ENCODE measurements at places on chromosomes 3 and 15. TPM values are rescaled to one million over a fixed set of nuclear protein-coding genes. Genes with fewer than 3 reads are reported as not detected.

The C2CD4B gene
- 21.7 TPM for total RNA-seq

The TF gene
- total RNA-seq: not detected

The CASR gene
- total RNA-seq: not detected

The LRTM1 gene
- total RNA-seq: not detected

The FSTL1 gene
- 672 TPM for total RNA-seq

The CLDN11 gene
- total RNA-seq: 7.5 TPM

The C15orf62 gene
- total RNA-seq: 0.40 TPM

The SETD2 gene
- 62.5 TPM for total RNA-seq

The SPG11 gene
- total RNA-seq: 66.6 TPM

The TTLL13 gene
- not detected for total RNA-seq

The CHST13 gene
- total RNA-seq: not detected

The CYP19A1 gene
- total RNA-seq: not detected

The CTXN2 gene
- total RNA-seq: not detected

The CTXND1 gene
- total RNA-seq: not detected

The SPESP1 gene
- total RNA-seq: 2.1 TPM

The INSYN1 gene
- total RNA-seq: 0.14 TPM

The IQCH gene
- 2.4 TPM for total RNA-seq

The GUCA1C gene
- total RNA-seq: not detected

The ILDR1 gene
- total RNA-seq: not detected

The PIK3CB gene
- 37.0 TPM for total RNA-seq

The C15orf40 gene
- 12.2 TPM for total RNA-seq

The SLC6A6 gene
- 25.5 TPM for total RNA-seq

The SERF2 gene
- total RNA-seq: 257 TPM

The AGBL1 gene
- not detected for total RNA-seq

The SEMA6D gene
- total RNA-seq: 10.0 TPM

The SLC22A13 gene
- 0.22 TPM for total RNA-seq

The AADACL2 gene
- not detected for total RNA-seq

Data from thoracic aorta endothelial cell (primary cell).